NCI-H1694 (cell line): ENCODE measurements at places on chromosomes 11 and 22.

GRCh38 chr11:128929468-128929867, 13.2 kb downstream of the TP53AIP1 start:
- DNase-seq: no peak

- no peak for DNase-seq
These were observed 122.2 kb downstream of the PLEKHA7 start for GRCh38 chr11:16891964-16892363.

- no peak for DNase-seq
These were observed 15.9 kb downstream of the OSBPL5 start for GRCh38 chr11:3148990-3149851.

- peak; percentile 41 for DNase-seq
These were observed 953 bp upstream of the PACS1 start for GRCh38 chr11:66068923-66069714.

GRCh38 chr11:19632499-19632834, 80.2 kb upstream of the NAV2 start:
- DNase-seq: no peak

DNA sequence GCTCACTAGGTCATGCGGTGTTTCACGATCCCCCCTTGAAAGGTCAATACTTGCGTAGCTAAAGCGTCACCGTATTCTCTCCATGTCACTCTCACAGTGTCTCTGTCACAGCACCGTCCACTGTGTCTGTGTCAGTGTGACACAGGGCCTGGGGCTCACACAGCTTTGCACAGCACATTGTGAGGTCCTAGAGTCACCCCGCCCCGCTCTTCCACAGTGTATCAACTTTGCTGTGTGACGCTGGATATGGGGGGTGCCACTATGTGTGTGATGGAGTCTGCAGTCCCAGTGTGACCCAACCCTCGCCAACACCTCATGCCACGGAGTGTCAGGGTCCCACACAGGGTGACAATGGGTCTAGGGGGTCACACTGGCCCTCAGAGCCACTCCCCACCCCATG, 583 bp downstream of the P4HA3 start:
- no peak for DNase-seq

GRCh38 chr11:33657757-33658156, 42.9 kb downstream of the C11orf91 start:
- DNase-seq: no peak

DNA sequence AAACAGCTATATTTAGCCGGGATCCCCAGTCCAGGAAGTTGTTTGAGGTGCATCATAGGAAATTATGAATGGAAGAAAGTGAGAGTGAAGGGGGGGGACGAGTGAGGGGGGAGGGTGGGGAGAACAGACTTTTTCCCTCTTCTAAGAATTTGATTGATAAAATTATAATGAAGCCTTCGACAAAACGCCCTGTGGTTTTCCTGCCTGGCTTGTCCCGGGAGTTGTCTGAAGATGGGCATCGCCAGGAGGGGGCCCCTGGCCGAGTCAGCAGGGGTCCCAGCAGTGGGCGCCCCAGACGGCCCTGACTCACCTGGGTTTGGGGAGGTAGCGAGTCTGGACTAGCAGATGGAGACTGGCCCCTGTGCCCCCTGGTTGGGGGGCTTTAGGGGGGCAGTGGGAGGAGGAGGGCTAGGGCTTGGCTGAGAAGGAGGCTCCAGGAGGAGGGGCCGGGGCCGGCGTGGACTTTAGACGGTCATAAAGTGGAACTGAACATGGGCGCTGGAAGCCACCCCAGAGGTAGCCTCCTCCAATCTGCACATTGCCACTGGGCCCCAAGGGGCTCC, 336 bp upstream of the LIF start:
- DNase-seq: no peak

GRCh38 chr11:33461369-33462125, 204.4 kb downstream of the HIPK3 start:
- no peak for DNase-seq

GRCh38 chr11:67248653-67249052, 17.6 kb upstream of the GRK2 start:
- no peak for DNase-seq

- no peak for DNase-seq
These were observed 65.6 kb upstream of the OR5AK2 start for GRCh38 chr11:56923116-56923515.

- DNase-seq: no peak
These were observed 122.2 kb downstream of the APOL5 start for GRCh38 chr22:35839841-35840301.

DNA sequence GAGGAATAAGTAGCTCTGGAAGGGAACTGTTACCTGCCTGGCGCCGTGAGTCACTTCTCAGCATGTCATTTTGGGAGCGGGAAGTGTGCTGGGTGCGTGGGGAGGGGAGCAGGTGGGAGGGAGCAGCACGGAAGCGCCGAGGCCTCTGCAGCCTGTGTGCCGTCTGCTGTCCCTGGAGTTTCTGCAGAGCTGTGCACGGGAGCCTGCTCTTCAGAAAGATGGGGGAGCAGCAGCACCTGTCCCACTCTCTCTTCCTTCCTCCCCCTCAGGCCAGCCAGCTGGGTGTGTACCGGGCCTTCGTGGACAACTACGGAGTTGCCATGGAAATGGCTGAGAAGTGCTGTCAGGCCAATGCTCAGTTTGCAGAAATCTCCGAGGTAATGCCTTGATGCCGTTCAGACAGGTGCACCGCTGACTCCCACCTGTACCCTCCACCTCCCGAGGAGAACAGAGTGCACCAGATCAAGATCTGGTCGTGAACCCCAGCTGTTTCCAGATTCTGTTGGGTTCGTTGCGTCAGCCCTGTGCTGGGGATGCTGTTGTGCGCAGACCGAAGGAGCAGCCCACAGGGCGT, 87.9 kb downstream of the BCR start:
- no peak for DNase-seq

GRCh38 chr11:34181251-34181650, 75.8 kb downstream of the NAT10 start:
- no peak for DNase-seq

DNA sequence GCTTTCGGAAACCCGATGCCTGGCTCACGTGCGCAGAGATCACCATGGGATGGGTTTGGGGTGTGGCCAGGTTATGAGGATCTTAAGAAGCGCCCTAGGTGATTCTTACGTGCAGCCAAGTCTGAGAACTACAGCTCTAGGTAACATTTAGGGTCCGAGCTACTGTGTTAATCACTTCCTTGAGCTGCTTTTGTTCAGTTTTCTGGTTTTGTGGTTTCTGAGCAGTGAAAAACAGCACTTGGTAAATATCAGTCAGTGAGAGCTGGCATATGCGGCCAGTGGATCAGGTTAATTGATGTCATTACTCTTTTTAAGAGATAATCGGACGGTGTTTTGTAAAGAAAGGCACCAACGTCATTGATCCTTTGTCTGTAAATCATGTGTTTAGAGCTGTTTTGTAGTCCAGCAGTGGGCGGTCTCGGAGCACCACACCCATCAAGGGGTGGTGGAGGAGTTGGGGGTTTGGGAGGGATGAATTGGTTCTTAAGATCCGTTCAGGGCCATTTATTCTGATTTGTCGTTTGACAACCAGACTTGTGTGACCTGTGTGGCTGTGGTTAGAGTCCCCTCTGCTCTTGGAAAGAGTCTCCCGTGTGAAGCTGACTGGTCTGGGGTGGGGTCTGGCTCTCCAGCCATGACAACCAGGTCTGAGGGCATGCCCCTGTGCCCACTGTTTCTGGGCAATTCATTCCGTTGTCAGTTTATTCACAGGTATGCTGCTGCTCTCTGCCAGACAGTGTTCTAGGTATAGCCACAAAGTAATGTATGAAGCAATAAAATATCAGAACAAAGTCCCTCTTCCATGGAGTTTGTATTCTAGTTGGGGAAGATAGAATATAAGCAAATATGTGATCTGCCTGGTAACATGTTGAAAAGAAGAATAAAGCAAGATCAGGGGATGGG, 61.9 kb upstream of the SORL1-AS1 start:
- DNase-seq: no peak

GRCh38 chr22:49951000-49951677, 9.4 kb upstream of the PIM3 start:
- DNase-seq: no peak
